Stimulated activated CD8-positive, alpha-beta memory T cell treated with anti-CD3 and anti-CD28 coated beads, Interleukin-7, amount 100 ng/mL, for 4 hours (primary cell): ENCODE measurements at places on chromosomes 13 and 19.

DNA sequence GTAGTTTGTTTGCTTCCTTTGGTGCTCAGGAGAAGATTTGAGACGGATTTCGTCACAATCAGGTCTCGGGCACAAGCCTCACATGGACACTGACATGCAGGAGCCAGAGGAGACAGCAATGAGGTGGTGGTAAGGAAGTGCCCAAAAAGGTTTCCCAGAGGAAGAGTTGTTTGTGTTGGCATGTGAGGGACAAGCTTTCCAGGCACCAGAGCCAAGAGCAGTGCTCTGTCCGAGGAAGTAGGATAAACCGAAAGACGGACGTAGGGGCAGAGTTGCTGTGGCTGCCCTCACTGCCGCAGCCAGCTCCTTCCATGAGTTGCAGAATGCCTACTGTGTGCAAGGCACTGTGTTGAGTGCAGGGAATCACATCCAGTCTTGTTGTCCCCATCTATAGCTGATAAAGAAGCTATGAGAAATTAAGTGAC, 27.7 kb downstream of the SAE1 start:
- no peak for DNase-seq

GRCh38 chr19:57202160-57202559, 10.9 kb downstream of the ZNF264 start:
- DNase-seq, result no peak

DNA sequence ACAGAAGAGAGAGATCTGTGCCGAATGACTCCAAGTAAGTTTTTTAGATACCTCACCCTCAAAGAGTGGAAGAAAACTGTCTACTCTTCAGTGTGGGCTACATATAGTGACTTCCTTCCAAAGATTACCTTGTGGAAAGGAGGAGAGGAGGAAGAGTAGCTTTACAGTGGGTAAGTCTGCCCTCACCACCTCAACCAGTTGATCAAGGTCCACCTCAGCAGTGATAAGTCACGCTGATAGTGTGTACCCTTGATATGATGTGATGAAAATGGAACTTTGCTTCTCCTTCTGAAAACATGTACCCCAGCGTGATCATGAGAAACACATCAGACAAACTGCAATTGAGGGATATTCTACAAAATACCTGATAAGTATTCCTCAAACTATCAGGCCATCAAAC, 20.6 kb downstream of the KLF5 start:
- no peak for DNase-seq

DNA sequence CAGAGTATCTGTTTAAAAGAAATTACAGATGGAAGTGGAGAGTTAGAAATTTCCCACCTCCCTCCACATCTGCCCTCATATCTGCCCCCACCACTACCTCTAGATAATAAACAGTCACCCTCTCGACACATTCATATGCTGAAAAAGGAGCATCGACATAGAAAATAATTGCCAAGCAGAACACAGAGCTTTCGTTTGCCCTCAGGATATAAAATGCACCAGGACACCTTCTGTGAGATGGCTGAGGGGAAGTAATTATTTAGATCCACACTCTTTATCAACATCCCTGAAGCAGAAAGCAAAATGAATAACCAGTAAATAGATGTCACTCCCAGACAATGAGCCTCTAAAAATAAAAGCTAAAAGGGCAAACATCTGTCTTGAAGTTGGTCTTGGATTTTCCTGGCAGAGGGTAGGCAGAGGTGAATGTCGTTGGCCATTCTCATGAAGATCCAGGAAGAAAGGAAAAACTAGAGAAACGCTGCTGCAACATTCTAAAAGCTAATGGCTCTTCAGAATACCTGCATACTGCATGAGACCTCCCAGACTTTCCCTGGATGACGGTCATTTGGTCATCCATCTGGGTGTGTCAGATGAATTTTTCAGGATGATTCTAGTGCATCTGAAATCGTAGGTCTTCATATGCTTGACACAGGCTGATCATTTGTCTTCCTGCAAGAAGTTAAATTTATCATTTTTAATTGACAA, 527.5 kb downstream of the RFC3 start:
- no peak for DNase-seq

GRCh38 chr19:17348700-17349099, 11.3 kb downstream of the GTPBP3 start:
- DNase-seq, result no peak

DNA sequence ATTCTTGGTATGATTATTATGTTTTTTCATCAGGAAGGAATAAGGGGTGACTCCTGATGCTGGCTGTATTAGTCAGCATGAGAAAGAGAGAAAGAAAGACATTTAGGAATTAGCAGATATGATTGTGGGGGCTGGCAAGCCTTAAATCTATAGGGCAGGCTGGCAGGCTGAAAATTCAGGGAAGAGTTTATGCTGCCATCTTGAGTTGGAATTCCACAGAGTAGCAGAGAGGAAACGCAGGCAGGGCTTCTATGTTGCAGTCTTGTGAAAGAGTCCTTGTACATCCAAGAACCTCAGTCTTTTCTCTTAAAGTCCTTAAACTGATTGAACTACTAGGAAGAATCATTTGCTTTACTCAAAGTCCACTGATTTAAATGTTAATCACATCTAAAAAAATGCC, 262.7 kb upstream of the SLC10A2 start:
- no peak for DNase-seq
